ENCODE measurements at places on chromosomes 5 and 9.

GRCh38 chr9:115730845-115731244 is 422.7 kb upstream of the PAPPA start:
- DNase-seq, result no peak

DNA sequence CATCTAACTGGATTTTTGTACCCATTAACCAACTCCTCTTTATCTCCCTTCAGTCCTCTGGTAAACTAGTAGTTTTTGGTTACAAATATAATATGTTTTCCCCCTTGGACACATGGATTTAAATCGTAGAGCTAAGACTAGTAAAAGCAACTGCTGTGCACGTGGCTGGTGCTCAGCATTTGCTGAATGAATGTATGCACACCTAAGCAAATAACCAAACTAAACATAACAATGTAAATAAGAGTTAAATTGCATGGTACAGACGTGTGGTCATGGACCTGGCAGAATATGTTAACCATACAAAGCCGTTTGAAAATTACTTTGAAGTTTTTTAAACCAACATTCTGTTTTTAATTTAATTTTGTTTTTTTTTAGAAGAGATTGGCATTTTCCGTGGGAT is 65.2 kb upstream of the FYB1 start:
- no peak for DNase-seq

GRCh38 chr5:16666883-16667398 is 50.1 kb upstream of the RETREG1 start:
- DNase-seq, result peak; percentile 88

DNA sequence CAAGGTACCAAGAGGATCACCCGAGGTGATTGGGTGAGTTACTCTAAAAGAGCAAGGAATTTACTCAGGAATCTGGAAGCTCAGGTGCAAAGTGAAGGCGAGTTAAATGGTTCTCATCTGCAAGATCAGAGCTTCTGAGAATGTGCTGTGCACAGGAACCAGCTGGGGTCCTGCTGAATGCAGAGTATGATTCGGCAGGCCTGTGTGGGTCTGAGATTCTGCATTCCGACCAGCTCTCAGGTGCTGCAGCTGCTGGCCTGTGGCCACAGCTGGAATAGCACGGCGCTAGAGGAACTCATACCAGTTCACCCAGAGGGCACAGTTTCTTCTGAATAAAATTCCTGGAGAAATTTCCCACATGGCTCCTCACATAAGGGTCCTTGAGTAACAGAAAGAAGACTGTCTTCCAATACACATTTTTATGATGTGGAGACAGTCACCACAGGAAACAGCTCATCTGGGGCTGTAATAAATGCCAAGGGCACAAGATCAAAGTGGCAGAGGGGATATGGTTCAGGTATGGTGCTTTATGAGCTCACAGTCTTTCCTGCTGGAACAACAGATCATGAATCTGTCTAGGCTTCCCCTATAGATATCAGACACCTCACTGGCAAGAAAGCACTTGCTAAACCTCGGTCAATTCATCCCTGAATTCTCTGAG is 83.9 kb downstream of the PTPN3 start:
- DNase-seq, result no peak

DNA sequence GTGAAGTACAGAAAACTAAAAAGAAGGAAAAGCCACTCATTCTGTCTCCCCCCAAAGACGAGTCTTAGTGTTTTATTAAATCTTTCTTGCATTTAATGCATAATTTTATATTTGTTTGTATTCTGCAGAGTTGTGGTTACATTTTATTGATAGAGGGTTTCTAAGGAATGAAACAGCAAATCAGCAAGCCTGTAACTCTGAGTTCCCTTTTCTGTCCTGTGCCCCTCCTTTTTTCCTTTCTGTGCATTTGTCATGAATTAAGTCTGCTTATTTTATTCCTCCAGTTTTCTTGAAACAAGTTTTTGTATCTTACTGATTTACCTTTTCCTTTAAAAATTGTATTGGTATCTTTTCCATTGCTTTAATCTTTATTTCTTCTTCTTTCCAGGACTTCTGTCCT is 132.8 kb downstream of the MUSK start:
- DNase-seq, result no peak

- DNase-seq, result no peak
These were observed 10.3 kb downstream of the RHOBTB3 start for GRCh38 chr5:95741458-95741857.

DNA sequence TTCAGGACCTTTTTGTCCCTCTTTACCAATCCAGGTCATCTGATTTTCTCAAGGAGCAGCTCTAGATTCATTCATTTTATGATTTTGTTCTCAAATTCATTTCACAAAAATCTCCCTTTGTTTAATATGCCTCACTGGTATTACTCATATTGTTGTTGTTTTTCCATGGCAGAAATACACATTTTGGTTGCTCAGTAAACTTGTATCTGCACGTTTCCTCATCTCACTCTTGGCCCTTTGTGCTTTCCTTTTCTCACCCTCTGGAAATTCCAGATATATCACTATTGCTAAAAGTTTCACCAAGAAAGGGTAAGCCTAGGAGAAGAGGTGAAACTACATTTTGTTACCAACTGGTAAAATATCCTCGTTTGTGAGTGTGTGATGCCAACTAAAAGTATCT is 14.8 kb downstream of the ASPN start:
- DNase-seq, result no peak

DNA sequence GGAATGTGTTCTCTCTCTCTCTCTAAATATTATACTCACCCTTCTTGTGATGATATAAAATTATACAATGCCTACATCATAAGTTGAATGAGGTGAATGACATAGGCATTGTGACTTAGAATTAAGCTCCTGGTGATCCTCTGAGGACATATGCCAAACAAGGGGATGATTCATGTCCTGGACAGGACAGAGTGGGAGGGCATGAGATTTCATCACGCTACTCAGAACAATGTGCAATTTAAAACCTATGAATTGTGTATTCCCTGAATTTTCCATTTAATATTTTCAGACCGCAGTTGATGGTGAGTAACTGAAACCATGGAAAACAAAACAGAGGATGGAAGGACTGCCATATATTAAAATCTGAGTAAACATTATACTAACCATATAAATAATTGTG is 782.2 kb upstream of the NUDT12 start:
- no peak for DNase-seq

DNA sequence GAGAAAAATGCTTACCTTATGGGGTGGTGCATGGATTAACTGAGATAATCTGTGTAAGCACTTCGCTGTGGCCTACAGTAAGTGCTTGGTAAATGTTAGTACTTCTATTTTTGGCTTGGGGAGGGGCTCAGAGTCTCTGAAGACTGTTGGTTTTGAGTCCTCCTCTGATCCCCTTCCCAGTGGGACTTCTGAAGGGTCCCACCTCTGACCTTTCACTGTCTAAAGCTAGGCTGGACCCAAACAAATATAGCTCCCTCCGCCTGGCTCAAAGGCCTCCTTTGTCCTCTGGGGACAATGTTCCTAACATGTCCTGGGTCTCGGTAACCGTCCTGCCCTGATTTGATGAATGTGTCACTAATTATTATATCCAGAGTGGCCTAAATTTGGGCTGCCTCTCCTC is 34.8 kb downstream of the CAMK2A start:
- no peak for DNase-seq

DNA sequence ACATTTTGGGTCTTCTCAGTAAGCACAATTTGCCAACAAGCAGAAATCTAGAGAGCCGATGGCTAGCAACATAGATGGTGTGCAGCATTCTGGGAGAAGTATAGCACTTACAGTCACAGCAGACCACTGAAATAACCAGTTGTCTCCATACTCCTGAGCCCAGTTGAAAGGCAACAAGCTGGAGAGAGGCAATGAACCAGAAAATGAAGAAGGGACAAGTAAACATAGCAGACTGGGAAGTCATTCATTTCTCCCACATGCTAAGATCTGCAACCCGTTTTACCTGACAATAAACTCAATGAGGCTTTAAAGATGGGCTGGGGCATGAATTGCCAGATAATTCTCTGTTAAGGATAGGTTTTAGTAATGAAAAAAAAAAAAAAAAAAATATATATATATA is 575.6 kb upstream of the GRAMD2B start:
- no peak for DNase-seq

DNA sequence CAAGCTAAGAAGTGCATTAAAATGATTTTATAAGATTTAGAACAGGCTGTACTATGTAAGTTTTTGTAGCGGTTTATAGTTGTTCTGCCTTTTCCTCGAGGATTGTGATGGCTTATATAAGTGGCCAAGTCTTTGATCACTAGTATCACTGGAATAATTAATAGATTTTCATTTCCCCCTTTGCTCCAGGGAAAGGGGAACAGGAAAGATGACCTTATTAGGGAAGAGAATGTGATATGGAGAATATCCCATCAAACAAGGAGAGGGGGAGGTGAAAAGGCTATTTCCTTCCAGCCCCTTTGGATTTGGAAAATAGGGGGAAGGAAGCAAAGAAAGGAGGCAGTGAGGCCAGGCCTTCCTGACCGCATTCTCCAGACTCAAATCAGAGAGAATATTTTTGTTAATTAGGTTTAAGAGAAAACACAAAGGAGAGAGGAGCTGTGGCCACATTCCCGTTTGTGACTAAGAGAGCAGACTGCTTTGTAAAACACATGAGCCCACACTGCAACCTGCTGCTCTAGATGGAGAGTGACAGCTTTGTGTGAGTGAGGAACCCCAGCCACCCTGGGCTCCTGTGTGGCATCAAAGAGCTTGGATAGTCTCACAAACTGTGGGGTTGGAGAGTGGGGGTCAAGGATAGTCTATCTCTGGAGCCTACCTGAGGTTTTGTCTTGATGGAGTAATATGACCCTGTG is 359.5 kb downstream of the DTWD2 start:
- DNase-seq, result no peak

- peak; percentile 10 for DNase-seq
These were observed 803.3 kb downstream of the DTWD2 start for GRCh38 chr5:118185018-118185417.

GRCh38 chr5:6377582-6377904 is 804 bp downstream of the MED10 start:
- DNase-seq, result no peak

- no peak for DNase-seq
These were observed 211.0 kb upstream of the PANK3 start for GRCh38 chr5:168790002-168790635.

DNA sequence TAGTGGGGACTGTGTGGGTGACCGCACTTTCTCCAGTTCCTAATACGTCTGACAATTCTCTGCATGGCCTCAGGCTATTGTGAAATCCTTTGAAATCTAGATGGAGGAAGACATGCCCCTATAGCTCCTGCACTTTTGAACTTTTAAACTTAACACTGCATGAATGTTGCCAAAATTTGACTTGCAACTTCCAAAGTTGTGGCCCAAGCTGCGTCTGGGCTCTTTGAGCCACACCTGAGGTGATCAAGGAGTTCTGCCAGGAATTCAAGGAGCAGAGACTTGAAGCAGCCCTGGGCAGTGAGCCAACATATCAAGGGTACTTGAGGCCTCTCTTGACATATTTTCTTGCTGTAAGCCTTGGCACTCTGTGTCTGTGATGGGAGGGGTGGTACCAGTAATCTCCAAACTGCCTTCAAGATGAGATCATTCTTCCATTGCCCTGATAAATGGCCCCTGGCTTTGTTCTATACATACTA is 1336.1 kb upstream of the CDH9 start:
- peak; percentile 78 for DNase-seq

DNA sequence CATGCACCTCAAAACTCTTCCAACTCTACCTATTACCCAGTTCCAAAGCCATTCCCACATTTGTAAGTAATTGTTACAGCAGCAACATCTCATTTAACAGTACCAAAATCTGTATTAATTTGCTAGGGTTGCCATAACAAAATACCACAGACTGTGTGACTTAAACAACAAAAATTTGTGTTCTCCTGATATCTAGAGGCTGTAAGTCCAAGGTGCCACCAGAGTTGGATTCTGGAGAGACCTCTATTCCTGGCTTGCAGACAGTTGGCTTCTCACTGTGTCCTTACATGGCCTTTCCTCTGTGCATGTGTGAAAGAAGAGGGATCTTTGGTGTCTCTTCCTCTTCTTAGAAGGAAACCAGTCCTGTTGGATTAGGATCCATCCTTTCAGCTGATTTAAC is 203.8 kb upstream of the PIK3R1 start:
- DNase-seq, result no peak

DNA sequence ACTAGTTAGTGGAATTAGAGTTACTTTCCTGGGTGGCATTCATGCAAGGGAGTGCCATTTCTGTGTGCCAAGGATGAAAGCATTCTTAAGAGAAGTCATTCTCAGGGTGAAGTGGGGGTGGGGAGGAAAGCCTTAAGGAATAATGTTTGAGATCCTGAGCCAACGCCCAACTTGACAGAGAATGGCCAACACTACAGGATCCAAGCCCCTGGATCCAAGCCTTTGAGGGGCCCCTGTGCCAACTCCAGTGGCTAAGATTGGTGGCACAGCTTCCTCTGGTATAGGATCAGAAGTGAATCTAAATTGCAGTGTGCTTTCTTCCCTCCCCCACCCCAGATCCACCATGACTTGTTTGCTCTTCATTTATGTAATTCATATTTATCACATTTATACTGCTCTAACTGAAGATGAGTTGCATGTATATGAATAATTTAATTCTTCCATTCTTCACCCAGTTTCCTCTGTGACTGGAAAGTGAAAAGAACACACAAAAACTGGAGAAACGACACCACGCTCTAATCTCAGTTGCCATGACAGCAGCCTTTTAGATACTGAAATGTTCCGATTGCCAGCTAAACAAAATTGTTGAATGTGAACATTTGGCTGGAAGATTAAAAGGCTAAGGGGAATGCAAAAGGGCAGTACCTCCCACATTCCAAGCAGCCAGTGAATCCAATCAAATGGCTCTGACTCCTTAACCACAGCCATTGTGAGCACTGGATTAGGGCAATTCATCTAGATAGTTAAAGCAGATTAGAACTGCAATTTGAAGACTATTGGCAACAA is 4.5 kb downstream of the ZNF608 start:
- DNase-seq, result peak; percentile 76

GRCh38 chr9:120434532-120434931 is 145.4 kb downstream of the CDK5RAP2 start:
- peak; percentile 85 for DNase-seq

DNA sequence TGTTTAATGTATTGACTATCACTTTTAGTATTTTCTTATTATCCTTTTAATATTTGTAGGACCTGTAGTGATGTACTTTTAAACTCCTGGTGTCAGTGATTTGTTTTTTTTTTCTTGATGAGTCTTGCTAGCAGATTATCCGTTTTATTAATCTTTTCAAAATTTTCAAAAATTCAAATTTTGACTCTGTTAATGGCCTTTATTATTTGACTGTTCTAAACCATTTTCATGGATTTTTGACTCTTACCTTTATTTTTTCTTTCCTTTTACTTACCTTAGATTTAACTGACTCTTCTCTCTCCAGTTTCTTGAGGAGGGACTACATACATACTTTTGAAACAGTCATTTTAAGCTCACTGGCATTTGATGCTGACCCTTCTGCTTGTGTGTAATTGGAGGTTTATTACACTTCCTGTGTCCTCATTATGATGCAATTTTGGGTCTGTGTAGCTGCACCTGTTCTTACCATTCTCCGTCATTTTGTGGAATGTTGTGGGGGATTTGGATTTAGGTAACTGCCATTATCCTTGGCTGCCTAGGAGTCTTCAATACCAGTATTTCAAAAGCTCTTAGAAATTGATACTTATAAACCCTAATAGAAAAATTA is 32.0 kb upstream of the EXOC3 start:
- DNase-seq, result no peak
